HCEC 1CT (cell line): ENCODE measurements at places on chromosomes 7 and 10.

DNA sequence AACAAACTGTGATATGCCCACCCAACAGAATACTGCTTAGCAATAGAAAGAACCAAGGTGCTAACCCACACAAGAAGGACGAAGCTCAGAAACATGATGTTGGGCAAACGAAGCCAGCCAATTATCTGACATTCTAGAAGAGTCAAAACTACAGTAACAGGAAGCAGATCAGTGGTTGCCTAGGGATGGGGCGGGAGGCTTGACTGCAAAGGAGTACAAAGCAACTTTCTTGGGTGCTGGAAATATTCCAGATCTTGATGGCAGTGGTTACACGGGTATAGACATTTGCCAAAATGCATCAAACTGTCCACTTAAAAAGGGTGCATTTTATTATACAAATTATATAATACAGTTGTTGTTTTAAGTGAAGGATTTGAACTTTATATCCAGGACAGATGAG is 41.1 kb upstream of the RET start:
- no peak for DNase-seq

- DNase-seq = no peak
These were observed 189.9 kb downstream of the EBF3 start for GRCh38 chr10:129774082-129774735.

DNA sequence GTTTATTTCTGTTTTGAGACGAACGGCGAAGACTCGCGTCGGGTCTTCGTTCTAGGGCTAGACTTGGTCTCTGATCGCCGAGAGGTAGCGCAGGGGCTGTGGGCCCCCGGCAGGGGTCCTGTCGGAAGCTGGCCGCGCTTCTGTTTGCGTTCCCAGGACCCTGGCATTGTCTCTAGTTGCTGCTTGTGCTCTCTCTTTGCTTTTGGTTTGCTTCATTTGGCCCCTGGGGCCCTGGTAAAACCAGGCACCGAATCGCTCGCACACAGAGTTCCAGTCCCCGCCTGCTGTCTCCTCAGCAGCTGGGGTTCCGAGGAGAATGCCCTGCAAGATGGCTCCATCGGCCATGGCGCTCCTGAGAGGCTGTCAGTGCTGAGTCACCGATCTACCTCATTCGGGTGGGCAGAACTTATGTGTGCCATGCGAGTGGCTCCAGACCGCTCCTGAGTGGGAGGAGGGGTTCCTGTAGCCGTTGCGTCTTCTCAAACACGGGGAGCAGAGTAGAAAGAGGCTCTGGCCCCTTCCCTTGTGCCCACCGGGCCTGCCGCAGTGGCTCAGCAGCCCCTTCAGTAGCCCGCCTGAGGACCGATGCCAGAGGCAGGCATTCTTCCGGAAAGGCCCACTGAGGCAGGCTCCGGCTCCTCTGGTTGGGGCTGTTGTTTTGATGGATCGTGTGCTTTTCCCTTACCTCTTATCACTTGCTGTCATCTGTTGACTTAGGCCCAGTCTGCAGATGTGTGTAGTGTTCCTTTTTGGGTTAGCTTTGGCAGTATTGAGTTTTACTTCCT is 826 bp downstream of the CHPF2 start:
- peak; percentile 77 for DNase-seq

DNA sequence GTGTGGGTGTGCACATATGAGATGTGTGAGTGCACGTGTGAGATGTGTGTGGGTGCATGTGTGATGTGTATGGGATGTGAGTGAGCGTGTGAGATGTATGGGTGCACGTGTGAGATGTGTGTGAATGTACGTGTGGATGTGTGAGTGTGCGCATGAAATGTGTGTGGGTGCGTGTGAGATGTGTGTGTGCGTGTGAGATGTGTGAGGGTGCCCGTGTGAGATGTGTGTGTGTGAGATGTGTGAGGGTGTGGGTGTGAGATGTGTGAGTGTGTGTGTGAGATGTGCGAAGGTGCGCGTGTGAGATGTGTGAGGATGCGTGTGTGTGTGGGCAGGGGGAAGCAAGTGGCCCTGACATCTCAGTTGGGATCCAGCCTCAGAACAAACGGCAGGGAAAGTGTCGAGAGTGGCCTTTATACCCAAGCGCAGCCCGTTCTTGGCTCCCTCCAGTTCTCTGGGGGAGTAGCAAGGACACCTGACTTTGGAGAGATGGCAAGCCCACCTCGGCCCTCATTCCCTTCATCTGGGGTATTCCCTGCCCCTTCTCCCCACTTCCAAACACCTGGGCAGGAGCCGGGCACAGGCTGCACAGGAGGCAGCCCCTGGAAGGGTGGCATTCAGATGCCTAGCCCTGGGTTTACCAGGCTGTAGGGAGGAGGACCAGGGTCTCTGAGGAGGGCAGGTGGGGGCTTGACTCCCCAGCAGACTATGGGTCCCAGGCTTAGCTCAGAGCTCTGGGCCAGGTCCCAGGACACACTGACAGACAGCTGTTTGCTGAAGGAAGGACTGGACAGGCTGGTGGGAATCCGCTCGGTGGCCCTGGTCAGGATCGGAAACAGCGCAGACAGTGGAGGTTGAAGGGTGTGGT is 31.6 kb downstream of the PPIF start:
- no peak for DNase-seq

DNA sequence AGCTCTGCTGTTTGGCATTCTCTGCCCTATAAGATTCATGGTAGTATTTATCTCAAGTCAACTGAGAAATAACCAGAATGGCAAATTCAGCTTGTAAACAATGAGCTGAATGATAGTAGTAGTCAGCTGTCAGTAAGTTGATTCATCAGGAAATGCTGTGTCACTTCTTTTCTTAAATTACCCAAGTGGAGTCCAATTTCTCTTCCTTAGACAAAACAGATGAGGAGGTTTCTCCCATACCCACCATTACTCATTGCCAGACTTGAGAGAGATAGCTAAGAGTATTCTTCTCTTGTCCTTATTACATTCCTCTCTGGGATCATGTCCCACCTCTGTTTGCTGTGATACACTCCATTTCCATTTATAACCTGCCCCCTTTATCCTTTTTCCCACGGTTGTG is 159.8 kb upstream of the STEAP1 start:
- DNase-seq = no peak

DNA sequence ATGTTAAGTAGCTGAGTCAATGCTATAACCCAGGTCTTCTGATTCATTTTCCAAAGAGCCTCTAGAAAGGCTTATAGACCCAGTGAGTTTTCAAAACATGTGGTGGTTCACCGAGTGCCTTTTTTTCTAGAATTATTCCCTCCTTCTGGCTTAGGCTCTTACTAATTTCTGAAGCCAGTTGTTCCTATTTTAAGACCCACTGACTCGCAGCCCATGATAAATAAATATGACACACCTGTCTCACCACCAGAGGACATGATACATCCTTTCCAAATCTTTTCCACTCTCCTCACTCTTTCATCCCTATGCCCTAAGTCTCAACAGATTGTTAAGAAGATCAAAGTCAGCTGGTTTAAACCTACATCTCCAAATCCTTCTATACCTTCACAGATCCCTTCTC is 126.0 kb upstream of the WNT16 start:
- peak; percentile 48 for DNase-seq

- no peak for DNase-seq
These were observed 107.4 kb downstream of the DNAJB6 start for GRCh38 chr7:157444011-157444842.

- DNase-seq = no peak
These were observed 3.8 kb downstream of the REPIN1 start for GRCh38 chr7:150372271-150373048.

- peak; percentile 78 for DNase-seq
These were observed 51.2 kb downstream of the INSYN2A start for GRCh38 chr10:127145173-127145572.

DNA sequence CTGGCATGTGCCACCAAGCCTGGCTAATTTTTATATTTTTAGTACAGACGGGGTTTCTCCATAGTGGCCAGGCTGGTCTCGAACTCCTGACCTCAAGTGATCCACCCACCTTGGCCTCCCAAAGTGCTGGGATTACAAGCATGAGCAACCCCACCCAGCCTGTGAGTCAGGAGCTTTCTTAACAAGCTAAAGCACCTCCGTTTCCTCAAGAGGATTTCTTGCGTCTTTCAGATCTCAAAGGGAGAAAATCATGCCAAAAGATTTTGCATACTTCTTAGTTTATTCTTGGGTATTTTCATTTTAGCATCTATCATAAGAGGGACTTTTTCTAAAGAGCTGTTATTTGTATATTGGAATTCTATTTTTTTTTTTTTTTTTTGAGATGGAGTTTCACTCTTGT is 47.9 kb upstream of the FOXK1 start:
- DNase-seq = peak; percentile 27

DNA sequence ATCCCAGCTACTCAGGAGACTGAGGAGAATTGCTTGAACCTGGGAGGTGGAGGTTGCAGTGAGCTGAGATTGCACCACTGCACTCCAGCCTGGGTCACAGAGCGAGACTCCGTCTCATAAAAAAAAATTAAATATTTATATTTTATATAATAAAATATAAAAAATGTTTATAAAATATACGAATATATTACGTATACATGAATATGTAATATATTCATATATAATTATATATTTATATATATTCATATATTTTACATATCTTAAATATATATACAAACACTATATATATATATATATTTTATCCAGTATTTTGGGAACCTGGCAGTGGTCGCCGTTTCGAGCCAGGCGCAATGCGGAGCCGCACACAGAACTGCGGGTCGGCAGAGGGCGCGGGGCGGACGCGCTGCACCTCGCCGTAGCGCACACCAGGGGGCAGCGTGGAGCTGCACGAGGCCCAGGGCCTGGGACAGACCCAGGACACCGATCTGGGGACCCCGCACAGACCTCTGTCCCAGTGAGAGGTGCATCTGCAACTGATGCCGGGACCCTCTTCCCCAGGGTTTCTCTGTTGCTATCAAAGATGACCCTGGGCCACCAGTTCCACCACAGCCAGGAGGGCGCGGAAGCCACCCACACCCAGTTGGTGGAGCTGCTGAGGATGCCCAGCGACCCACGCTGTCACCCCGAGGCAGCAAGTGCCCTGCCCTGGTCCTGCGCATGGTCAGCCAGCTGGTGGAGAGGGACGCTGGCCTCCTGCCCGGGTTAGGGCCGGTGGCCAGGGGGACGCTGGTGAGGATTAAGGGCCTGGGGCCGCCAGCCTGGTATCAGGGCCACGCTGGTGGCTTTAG is 22.7 kb downstream of the AP5Z1 start:
- no peak for DNase-seq

DNA sequence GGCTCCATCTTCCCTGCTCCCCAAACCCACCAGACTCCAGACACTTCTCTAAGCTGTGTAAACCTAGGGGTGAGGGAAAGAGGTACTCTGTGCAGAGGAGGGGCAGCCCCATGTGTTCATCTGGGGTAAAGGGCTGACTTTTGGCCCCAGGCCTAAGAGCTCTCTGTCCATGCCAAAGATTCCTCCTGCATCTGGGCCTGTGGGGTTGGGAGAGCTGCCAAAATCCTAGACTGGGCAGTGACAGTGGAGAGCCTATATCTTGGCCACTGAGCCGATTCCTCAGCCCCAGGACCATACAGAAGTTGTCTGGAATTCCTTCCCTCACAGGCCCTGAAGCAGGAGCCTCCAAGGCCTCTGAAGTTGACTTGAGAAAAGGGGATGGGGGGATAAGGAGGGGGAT is 25.3 kb upstream of the LEP start:
- peak; percentile 80 for DNase-seq

DNA sequence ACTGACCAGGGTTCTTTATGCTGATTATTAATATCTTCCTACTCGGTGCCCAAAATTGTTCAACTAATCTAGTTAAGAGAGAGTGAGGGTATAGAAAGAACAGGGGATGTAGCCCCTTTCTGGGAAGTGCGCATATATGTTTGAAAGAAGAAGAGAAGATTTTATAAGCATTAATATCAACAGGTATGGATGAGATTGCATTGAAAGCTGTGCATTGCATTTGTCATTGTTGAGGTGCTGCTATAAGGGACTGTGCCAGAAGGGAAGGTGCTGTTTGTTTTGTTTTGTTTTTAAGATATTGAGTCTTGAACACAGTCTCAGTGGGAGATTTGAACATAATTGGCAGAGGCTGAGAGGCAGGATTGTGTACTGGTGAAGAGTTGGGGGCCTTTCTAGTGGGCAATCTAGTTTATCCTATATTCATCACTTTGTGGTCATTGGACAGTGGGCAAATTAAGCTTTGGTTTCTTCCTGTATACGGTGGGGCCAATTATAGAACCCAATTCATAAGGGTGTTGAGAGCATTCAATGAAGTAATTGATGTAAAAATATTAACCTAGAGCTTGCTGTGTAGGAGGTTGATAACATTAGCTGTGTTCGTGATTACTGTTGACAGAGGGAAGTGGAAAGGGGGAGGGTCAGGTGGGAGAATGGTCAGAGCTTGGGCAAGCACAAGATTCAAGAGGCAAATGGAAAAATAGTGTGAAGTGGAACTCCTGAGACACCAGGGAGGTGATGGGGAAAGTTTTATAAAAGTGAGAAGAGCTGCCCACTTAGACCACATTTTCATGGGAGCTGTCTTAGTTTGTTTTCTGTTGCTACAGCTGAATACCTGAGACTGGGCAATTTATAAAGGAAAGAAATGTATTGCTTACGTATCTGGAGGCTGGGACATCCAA is 19.9 kb upstream of the PCGF5 start:
- no peak for DNase-seq

DNA sequence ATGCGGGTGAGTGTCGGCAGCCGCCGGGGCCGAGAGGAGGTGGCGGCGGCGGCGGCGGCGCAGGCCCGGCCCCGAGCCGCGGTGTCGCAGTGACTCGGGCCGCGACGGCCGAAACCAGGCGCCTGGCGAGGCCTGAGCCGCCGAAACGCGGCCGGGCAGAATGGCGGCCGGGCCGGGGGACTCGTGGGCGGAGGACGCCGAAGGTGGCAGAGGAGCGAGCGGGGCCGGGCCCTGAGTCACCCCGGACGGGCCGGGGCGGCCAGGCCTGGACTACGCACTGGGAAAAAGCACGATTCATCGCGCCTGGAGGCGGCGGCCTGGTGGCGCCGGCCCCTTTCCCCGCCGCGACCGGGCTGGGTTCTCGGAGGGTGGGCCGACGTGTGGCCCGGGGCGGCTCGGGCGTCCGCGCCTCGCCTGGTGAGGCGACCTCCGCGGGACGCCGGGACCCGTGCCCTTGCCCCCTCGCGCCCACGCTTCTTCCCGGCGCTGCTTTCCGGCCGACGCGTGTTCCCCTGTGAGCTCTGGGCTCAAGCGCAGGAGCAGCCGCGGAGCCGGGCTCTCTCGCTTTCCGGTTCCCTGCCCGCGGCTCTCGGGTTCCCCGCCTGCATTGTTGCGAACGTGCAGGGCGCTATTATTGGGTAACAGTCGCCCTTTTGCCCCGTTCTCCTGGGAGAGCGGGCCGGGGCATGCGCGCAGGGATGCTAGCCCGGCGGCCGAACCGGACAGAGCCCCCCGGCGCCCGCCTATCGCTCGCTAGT is 500 bp downstream of the CUL1 start:
- peak; percentile 63 for DNase-seq

DNA sequence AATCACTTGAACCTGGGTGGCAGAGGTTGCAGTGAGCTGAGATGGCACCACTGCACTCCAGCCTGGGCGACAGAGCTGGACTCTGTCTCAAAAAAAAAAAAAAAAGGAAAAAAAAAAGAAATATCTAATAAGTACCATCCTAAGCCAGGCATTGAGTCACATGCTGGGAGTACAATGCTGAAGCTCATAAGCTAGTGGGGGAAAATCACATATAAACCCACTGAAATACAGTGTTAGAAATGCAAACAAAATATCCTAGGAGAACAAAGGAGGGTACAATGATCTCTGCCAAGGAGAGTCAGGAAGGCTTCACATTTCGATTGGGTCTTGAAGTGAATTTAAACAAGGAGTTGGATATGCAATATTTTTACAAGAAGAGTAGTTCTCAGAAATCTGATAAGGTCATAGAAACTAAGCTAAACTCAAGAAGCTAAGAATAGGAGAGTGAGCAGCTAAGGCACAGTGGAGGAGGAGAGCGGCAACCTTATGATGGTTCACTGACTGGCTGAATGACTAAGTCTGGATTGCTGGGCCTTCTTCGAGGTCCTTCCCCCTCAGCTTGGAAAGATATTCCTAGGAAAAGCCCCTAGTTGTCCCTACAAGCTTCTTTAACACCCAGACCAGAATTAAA is 115.5 kb downstream of the PHTF2 start:
- DNase-seq = no peak
